Stimulated activated CD8-positive, alpha-beta memory T cell treated with anti-CD3 and anti-CD28 coated beads, Interleukin-4, amount 100 ng/mL, for 48 hours (primary cell): ENCODE measurements at places on chromosomes 3 and 15.
A peak's percentile ranks its signal among the peaks of the same experiment; 100 is the strongest.

- DNase-seq, result no peak
Observed at GRCh38 chr15:31206386-31207181, 105.1 kb upstream of the TRPM1 start.

DNA sequence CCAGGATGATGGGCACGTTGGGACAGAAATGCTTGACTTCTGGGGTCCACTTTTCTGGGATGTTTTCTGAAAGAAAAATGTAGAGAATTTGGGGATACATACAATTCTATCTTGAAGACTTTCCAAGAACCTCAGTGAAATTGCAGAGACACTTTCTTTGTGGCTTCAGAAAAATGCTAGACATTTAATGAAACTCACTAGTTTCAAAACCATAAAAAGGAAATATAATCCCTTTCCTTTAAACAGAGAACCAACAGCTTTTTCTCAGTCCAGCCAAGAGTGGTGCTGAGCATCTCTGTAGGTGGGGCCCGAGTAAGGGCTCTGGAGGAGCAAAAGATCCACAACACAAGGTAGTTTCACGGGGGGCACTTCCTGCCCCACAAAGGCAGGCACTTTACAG, 4.4 kb upstream of the GPX1 start:
- no peak for DNase-seq

- no peak for DNase-seq
Observed at GRCh38 chr3:57127891-57128518, 37.1 kb downstream of the IL17RD start.

- no peak for DNase-seq
Observed at GRCh38 chr3:132205609-132206008, 111.6 kb upstream of the ACP3 start.

DNA sequence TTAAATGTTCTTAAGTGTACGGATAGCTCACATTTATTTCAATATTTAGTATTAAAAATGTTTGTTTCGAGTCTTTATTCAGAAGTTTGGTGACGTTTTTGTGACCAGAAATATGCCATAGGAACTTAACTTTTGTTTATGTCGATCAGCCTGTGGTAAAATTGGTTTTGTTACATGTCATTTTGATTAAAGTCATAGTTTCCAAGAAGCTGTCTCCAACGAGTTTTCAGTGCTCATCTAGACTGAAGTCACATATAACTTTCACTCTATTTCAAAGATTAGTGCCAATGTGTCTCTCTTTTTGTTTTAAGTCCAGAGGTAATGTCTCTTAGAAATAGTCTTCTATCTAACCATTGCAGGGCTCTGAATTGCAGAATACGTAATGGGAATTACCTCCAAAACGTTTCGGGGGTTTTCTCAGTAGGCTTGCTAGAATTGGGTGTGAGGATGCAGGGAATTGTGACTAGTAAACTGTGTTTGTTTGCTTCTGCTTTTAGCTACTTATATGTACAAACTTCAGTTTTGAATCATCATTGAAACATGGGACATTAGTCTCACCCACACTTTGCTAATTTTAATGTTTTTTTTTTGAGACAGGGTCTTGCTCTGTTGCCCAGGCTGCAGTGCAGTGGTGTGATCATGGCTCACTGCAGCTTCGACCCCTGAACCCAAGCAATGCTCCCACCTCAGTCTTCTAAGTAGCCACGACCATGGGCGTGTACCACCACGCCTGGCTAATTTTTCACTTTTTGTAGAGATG, 3.0 kb downstream of the BUB1B start:
- DNase-seq, result no peak

DNA sequence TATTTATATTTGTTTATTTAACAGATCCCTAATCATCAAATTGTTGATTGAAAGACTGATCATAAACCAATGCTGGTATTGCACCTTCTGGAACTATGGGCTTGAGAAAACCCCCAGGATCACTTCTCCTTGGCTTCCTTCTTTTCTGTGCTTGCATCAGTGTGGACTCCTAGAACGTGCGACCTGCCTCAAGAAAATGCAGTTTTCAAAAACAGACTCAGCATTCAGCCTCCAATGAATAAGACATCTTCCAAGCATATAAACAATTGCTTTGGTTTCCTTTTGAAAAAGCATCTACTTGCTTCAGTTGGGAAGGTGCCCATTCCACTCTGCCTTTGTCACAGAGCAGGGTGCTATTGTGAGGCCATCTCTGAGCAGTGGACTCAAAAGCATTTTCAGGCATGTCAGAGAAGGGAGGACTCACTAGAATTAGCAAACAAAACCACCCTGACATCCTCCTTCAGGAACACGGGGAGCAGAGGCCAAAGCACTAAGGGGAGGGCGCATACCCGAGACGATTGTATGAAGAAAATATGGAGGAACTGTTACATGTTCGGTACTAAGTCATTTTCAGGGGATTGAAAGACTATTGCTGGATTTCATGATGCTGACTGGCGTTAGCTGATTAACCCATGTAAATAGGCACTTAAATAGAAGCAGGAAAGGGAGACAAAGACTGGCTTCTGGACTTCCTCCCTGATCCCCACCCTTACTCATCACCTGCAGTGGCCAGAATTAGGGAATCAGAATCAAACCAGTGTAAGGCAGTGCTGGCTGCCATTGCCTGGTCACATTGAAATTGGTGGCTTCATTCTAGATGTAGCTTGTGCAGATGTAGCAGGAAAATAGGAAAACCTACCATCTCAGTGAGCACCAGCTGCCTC, 14.7 kb downstream of the THBS1 start:
- no peak for DNase-seq

DNA sequence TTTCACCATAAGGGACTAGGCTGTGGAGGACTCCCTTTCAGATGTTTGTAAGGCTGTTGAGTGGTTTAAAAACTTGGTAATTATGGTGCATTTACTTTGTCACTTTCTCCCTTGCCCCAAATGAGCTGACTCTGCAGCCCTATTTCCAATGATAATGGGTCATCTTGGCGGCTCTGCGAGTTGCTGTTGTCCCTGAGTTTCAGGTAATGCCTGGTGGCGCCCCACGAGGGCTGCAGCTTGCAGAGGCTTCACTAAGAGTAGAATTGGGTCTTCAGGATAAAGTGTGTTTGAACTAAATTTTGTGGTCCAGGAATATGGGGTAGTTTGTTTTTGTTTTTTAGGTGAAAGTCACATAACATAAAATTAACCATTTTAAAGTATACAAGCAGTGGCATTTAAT, 450.1 kb upstream of the CFAP20DC start:
- no peak for DNase-seq

DNA sequence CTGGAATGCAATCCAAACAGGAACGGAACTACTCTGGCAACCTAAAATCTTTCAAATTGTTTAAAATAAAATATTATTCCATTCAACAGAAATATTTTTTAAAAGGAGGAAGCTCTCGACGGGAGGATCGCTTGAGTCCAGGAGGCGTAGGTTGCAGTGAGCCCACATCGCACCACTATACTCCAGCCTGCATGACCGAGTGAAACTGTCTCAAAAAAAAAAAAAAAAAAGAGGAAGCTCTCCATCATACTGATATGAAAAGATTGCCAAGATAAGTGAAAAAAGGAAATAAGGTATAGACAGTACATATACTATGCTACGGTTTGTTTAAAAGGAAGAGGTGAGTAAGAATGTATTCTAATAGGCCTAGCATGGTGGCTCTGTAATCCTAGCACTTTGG, 3.6 kb downstream of the RAD18 start:
- DNase-seq, result no peak

DNA sequence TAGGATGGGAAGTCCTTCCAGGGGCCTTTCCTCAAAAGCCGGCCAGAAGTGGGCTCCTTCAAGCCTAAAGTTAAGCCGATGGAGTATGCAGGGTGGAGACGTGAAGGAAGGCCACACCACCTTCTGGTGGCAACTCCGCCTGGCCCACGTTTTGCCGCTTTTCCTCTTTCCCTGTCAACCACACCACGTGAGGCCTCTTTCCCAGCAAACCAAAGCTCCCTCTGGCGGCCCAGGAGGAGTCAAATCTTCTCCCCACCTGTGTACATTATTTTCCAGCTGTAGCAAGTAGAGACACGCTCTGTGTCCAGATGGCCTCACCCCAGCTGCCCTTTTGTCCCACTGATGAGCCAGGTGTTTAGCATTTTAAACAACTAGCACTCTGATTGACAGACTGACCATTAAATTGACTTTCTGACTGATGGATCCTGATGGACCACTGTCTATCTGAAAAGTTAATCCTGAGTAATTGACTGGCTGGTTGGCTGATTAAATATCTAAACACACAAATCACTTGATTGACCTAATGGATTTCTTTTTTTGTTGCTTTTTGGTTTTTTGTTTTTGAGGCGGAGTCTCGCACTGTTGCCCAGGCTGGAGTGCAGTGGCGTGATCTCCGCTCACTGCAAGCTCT, 59.6 kb upstream of the ZBTB38 start:
- no peak for DNase-seq

GRCh38 chr3:103126115-103126514, 691.3 kb downstream of the ZPLD1 start:
- DNase-seq, result no peak

- no peak for DNase-seq
Observed at GRCh38 chr3:176376531-176376930, 820.8 kb downstream of the TBL1XR1 start.

GRCh38 chr15:36598529-36599177, 19.2 kb downstream of the CDIN1 start:
- no peak for DNase-seq

GRCh38 chr3:34396956-34397355, 598.5 kb downstream of the PDCD6IP start:
- no peak for DNase-seq

DNA sequence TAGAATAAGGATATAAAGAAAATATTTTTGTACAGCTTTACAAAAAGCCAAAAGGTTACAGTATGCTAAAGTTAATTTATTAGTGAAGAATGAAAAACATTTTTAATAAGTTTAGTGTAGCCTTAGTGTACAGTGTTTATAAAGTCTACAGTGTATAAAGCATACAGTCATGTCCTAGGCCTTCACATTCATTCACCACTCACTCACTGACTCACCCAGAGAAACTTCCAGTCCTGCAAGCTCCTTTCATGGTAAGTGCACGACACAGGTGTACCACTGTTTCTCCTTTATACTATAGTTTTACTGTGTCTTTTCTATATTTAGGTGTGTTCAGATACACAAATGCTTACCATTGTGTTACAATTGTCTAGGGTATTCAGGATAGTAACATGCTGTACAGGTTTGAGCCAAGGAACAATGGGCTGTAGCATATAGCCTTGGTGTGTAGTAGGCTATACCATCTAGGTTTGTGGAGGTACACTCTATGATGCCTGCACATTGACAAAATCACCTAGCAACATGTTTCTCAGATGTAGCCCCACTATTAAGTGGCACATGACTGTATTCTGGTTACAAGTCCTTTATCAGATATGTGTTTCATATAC, 197.1 kb upstream of the KBTBD8 start:
- no peak for DNase-seq

GRCh38 chr3:155704771-155705559, 39.9 kb downstream of the PLCH1 start:
- no peak for DNase-seq

GRCh38 chr3:113626503-113627371, 69.7 kb downstream of the USF3 start:
- DNase-seq, result peak; percentile 28

GRCh38 chr15:81016489-81017068, 15.9 kb downstream of the TLNRD1 start:
- DNase-seq, result no peak

DNA sequence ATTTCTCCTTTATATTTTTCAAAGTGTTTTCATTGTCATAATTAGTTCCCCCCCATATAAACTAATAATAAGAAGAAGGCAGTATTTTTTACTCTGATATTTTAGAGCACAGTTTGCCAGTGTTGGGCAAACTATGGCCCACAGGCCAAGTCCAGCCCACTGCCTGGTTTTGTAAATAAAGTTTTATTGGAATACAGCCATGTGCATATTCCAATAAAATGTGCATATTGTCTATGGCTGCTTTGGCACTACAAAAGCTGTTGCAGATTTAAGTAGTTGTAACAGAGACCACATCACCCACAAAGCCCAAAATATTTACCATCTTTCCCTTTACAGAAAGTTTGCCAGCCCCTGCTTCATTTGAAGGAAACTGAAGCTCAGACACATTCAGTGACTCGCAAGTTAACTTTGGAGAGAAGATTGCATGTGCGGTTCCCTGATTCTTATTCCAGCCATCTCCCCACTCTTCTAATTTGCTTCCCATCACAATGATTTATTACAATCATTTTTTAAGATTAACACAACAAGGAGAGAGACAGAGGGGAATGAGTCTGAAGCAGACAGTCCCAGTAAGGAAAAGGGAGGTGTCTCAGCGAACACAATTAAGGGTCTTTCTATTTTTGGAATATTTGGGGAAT, 48.9 kb downstream of the RFTN1 start:
- no peak for DNase-seq

- no peak for DNase-seq
Observed at GRCh38 chr3:111936967-111937366, 41.9 kb upstream of the ABHD10 start.

DNA sequence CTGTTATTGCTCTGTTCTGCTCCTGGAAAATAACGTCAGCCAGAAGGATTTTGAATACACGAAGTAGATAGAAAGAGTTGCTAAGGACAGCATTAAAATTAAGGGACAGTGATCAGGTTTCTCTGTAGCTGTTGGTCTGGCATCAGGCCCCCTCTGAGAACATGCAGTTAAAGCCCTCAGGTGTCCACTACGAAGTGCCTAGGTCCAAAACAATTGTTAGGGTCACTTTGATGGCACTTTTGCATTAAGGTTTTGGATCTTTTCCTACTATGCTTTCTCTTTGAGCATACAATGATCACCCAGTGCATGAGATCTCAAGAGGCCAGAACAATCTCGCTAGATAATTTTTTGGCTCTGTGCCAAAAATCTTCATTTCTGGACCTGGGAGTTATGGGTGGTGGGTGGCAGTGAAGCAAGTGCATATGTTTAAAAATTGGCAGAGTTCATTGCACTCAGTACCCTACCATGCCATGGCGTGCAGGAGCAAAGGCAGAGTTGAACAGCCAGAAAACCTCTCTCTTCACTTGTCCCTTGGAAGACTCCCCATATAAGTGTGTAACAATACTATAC, 797.6 kb downstream of the ROBO2 start:
- no peak for DNase-seq

- no peak for DNase-seq
Observed at GRCh38 chr3:174857301-174857700, 1.8 kb upstream of the NAALADL2 start.

DNA sequence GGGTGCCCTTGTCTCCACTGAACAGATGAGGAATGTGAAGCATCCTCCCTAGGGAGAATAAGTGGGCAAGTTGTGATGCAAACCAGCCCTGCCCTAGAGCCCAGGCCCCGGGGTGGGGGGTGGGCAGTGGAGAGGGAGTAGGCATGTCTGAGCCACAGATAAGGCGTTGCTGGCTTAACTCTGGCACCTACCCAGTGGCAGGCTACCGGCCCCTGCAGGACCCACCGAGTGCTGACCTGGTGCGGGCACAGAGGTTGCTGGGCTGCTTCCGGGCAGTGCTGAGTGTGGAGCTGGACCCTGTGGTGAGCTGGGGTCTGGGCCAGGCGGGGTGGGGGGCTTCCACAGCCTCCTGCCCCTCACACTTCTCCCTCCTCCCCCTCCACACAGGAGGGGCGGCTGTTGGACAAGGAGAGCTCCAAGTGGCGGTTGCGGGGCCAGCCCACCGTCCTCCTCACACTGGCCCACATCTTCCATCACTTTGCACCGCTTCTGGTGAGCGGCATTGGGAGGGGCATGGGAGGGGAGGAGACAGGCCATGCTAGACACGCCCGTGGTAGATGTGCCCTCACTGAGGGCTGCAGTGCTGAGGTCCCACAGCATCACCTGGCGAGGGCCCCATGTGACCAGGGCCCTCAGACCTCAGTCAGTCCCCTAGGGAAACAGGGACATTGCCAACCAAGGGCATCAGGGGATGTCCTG, 10.1 kb downstream of the RNF123 start:
- no peak for DNase-seq
